ENCODE measurements at places on chromosomes 2 and 18.

GRCh38 chr2:9774266-9774665 is 69.0 kb upstream of the TAF1B start:
- no peak for DNase-seq

GRCh38 chr18:39870591-39870990 is 2084.4 kb upstream of the PIK3C3 start:
- DNase-seq = no peak

GRCh38 chr18:54720620-54721019 is 107.7 kb upstream of the RAB27B start:
- no peak for DNase-seq

DNA sequence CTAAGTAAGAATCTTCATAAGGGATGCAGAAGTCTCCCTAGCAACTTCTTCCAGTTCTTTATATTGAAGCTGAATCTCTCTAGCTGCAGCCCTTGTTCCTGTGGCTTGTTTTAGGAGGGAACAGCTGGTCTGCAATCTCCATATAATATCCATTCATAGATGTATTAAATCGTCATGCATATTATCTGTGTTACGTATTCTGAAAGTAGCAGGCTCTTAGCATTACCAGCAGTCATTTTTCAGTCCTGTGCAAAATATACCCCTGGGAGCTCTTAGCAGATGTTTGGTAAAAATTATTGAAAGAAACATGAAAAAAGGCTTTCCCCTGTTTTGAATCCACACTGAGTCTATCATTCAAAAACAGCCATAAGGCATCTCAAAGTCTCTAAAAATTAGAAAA is 385.3 kb downstream of the IRS1 start:
- DNase-seq = no peak

DNA sequence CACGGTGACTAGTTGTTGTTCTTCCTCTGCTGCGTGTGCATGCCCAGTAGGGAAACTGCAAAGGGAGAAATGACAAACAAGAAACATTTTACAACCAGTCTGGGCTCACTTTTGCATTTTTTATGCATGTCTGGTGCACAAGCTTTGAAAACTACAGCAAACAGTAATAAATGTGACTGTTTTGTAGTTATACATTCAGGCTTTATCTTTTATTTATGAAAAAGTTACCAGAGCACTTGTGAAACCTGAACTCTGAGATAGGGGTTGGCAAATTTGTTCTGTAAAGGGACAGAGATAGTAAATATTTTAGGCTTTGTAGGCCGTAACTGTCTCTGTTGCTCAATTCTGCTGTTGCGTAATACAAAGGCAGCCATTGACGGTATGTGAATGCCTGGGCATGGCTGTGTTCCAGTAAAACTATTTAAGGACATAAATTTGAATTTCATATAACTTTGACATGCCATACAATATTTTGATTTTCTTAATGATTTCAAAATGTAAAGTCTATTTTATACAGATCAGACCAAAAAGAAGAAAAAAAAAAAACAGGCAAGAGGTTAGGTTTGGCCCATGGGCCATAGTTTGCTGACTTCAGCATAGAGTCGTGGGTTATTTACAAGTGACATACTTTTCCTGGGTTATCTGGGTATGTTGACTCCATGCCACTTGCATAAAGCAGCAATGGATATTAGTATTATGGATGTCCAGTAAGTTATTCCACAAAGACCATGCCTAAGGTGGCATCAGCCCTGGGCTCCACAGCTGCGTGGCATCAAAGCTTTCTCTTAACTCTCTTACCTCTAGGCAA is 53.6 kb upstream of the EML6 start:
- no peak for DNase-seq

- no peak for DNase-seq
Measured at GRCh38 chr2:18896125-18896764, 306.9 kb upstream of the NT5C1B start.

- DNase-seq = no peak
Measured at GRCh38 chr2:77469106-77469505, 53.1 kb downstream of the LRRTM4 start.

- DNase-seq = no peak
Measured at GRCh38 chr2:172986040-172986439, 89.6 kb upstream of the MAP3K20 start.

- no peak for DNase-seq
Measured at GRCh38 chr2:68594041-68594440, 49.3 kb upstream of the PROKR1 start.

DNA sequence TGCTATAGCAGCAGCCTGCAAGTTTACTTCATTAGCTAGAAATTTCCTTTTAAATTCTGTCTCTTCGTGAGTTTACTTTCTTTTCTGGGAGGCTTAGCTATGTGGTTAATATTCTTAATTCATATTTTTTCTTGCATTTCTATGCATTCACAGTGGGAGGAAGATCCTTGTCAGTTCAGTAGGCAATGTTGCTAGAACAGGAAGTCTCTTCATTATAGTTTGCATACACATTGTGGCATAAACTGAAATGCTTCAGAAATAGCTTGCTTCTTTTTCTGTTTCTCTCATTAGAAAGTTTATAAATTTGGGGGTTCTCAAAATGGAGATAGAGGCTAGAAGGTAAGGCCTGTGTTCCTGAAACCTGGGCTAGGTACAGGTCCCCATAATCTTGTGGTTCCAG is 8.1 kb upstream of the ARHGAP15 start:
- DNase-seq = no peak

Measured in NCI-H187 (cell line).